IPS DF 6.9 (cell line): ENCODE measurements at places on chromosomes 12 and 14.

GRCh38 chr12:86712425-86712843 is 456.2 kb upstream of the MGAT4C start:
- no peak for DNase-seq

- DNase-seq, result no peak
Observed at GRCh38 chr14:101355284-101355683, 206.0 kb upstream of the DIO3 start.

DNA sequence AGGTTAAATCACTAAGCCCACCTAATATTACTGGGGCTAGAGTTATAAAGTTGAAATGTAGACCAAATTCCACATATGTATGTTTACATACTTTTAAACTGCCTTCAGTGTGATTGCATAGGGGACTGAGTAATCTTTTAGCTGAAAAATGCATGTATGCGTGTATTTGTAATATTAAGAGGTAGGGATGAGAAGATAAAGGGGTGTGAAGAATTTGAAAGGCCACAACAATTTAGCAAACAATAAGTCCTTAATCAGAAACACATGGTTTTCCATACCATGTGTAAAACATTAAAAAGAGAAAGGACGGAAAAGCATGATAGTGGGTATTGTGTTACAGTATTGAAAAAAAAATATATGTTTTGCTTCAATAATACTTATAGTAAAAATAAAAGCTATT is 919.9 kb upstream of the FLRT2 start:
- DNase-seq, result no peak

- DNase-seq, result peak; percentile 58
Observed at GRCh38 chr12:117850048-117850447, 118.7 kb downstream of the KSR2 start.

GRCh38 chr14:89134640-89135039 is 282.4 kb downstream of the FOXN3 start:
- DNase-seq, result no peak

- DNase-seq, result no peak
Observed at GRCh38 chr14:93059917-93060545, 55.7 kb downstream of the ITPK1 start.

GRCh38 chr12:100688451-100688864 is 106.1 kb upstream of the ANO4 start:
- DNase-seq, result no peak

GRCh38 chr14:77290705-77291104 is 19.7 kb upstream of the NGB start:
- DNase-seq, result no peak

GRCh38 chr14:43411841-43412240 is 1095.2 kb downstream of the FSCB start:
- DNase-seq, result no peak

GRCh38 chr12:107448198-107448597 is 237.4 kb upstream of the PWP1 start:
- DNase-seq, result peak; percentile 52

DNA sequence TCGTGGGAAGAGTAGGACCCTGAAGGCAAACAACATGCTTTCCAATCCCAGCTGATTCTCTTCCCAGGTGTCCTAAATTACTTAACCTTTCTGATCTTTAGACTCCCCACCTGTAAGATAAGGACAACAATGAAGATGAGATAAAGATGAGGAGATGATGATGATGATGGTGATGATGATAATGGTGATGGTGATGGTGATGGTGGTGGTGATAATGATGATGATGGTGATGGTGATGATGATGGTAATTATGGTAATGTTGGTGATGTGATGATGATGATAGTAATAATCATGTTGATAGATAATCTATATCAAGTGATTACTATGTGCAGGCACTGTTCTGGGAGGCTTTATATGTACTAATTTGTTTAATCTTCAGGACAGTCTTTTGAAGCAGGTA is 48.3 kb downstream of the NR1H4 start:
- DNase-seq, result no peak

DNA sequence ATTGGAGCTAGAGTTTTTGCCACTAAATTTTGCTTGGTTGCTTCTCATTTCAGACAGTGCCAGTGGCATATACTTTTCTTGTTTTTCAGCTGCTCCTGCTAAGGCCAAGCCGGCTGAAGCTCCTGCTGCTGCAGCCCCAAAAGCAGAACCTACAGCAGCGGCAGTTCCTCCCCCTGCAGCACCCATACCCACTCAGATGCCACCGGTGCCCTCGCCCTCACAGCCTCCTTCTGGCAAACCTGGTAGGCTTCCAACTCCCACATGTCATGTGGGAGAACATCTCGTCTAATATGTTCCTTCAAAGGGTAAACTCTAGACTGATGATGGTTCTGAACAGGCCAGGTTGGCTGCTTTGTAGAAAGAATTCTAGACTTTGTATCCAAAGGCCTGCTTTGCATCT is 11.0 kb downstream of the DLST start:
- no peak for DNase-seq

DNA sequence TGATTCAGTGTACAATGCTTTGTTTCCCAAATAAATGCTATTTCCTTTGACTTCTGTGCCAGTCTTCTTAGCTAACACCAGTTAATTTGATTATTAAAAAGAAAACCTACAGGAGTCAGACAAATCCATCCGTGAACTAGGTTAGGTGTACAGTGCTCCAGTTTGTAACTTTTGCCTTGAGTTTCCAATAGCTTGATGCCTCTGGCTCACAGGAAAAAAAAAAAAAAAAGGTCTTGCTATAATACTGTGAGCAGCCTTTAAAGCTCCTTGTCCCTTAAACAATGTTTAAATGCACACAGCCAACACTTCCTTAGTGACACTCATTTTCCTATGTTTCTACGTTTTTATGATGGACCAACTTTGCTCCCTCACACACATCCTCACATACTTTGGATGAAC is 71.8 kb upstream of the TMX1 start:
- DNase-seq, result no peak

DNA sequence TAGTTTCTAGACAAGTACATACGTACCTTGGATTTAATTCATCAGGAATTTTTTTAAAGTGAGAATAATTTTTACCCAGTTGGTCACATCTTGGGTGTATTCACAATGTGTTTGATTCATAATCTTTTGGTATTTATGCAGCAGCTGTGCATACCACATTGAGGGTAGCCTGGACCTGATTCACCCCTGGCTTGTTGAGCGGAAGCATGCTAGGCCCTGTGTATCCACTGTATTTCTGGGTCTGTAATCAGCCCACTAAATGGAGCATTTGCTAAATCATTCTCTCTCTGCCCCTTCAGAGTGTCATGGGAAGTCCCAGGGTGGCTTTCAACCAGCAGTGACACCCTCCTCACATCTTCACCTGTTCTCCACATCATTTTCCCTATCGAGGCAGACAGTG is 203.8 kb upstream of the RGS6 start:
- DNase-seq, result no peak

DNA sequence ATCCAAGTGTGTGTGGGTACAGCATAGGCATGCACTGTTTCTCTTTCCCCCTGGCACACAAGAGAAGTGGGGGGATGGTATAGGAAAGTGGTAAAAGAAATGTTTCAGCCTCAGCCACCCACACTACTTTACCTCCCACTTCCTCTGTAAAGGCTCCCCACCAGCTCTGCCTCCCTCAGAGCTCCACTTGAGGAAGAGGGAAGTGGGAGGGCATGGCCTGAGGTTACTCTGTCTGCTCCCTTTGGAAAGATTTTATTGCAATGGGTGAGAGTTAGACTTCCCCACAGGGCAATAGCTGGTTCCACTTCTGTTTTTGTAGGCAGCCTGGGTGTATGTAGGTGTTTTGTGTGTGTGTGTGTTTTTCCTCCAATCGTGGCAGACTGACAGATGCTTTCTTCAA is 145.3 kb downstream of the SSPN start:
- no peak for DNase-seq

DNA sequence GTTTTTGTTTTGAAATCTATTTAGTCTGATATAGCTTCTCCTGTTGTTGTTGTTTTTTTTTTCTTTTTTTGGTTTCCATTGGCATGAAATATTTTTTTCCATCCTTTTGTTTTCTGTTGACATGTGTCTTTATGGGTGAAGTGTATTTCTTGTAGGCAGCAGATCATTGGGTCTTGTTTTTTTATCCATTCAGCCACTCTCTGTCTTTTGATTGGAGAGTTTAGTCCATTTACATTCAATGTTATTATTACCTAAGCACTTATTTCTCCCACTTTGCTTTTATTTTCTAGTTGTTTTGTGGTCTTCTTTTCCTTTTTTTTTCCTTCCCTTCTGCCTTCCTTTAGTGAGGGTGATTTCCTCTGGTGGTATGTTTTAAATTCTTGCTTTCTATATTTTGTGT is 193.6 kb upstream of the TMEM260 start:
- no peak for DNase-seq

DNA sequence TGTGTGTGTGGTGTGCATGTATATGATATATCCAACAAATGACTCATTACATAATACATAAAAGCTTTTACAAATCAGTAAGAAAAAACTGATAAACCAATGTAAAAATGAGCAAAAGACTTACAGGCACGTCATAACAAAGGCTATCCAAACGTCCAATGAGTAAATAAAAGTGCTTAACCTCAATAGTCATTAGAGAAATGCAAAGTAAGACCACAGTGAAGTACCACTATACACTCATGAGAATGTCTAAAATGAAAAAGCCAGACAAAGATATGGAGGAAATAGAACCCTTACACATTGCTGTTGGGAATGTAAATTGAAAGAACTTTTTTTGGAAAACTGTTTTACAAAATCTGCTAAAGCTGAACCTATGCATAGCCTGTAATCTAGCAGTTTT is 7.8 kb downstream of the ABCD2 start:
- DNase-seq, result no peak

GRCh38 chr14:67056684-67057083 is 132.6 kb upstream of the GARIN2 start:
- no peak for DNase-seq

DNA sequence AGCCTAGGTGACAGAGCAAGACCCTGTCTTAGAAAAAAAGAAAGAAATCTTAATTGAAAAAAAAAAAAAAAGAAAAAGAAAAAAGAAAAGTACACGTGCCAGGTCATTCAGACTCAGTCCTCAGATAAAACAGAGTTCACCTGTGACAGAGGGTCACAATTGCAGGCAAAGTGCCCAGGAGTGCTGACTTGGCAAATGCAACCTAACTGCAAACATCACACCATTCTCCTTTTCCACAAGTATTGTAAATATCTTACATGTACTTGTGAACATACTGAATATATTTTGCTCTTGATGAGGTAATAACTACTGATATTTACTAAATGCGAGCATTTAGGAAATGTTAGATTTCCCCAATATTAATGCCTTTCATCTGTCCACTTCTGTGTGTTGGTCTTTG is 9.0 kb upstream of the COL2A1 start:
- DNase-seq, result no peak

GRCh38 chr12:47887529-47887928 is 17.3 kb downstream of the VDR start:
- no peak for DNase-seq

GRCh38 chr12:91213-91612 is 24.6 kb downstream of the IQSEC3 start:
- DNase-seq, result no peak

- no peak for DNase-seq
Observed at GRCh38 chr14:92783813-92784431, 10.2 kb upstream of the GOLGA5 start.

DNA sequence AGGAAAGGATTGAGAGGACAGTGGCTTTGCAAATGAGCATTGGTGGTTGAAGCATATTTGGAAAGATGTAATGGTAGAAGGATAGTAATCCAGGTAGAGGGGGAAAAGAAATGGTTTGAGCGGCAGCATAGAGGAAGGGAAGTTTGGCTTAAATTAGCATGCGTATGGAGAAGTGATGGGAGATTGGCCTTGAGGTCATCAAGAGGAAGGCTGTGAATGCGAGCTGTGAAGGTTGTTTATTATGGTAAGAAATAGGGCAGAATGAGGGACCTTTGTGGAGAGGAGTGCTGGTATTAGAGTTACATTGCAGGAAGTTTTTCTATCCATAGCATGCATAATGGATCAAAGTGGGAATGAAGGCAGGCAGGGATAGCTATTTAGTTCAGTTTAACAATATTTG is 162.1 kb downstream of the TMTC2 start:
- DNase-seq, result no peak
